Hypothalamus (tissue), 51 donors: ENCODE measurements at places on chromosomes 7 and 10.

DNA sequence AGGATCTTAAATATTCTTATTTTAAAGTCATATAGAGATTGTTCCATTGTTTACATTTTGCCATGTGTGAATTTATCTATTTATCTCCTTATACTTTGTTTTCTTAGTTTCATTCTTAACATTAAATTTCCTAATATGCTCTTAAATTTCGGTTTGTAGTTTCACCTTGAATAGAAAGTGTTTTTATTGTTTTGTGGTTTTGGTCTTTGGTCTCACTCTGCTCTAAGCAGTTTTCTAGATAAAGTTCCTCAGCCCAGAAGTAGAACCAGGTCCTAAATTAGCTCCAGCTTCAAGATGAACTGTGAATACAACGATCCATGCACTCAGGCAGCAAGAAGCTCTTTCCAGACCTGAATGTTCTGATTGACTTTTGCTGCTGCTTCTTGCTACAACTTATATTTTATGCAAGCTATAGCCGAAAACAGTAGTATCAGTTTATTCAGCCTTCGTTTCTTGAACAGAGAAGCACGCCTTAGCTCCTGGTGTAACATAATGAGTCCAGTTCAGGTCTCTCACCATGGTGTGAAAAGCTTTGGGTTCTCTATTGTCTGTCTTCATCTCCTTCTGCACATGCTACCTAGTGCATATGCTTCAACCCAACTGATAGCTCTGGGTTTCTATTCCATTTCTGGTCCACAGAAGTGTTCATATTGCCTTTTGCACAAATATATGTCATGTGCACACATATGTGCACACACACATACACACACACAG is 95.3 kb downstream of the SEM1 start:
- DNase-seq = no peak

- no peak for DNase-seq
Observed at GRCh38 chr10:3099291-3100092, 32.1 kb downstream of the PFKP start.

- no peak for DNase-seq
Observed at GRCh38 chr10:43254199-43254730, 12.6 kb downstream of the RASGEF1A start.

GRCh38 chr7:127066974-127067373 is 185.8 kb downstream of the GRM8 start:
- no peak for DNase-seq

GRCh38 chr10:67853512-67853911 is 15.5 kb upstream of the DNAJC12 start:
- no peak for DNase-seq

DNA sequence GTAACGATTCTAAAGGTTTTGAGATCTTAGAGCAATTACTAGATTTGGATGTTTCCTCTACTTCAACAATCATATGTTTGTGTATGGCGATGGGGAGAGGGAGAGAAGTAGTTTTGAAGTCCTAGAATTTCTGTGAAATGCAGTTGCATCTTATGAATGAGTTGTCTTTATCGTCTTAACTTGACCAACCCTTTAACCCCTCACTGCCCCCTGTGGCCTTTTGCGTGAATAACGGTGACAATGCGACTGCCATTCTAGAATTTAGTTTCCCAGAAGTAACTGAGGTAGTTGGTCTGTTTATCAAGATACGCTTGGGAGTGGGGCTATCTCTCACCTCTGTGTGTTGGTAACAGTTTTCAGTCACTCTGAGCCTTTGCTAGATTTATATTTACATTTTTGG is 204.6 kb downstream of the HDAC9 start:
- no peak for DNase-seq

DNA sequence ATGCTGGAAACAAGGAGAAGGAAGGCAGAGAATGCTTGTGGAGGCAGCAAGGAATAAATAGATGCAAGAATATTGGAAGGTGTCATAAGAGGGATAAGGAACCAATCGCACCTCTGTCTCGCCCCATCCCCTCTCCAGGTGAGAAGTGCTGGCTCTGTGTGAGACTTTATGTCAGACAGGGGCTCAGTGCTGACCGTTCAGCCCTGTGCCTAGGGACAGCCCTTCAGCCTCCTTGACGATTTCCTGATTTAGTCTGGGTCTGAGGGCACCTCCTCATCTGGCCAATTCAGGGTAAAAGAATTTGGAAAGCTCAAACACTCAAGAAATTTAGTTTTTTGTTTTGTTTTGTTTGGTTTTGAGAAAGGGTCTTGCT is 54.9 kb downstream of the FAM241B start:
- no peak for DNase-seq

GRCh38 chr10:100359529-100360150 is 12.6 kb downstream of the SCD start:
- DNase-seq = no peak

GRCh38 chr7:22302193-22302592 is 54.8 kb downstream of the RAPGEF5 start:
- DNase-seq = no peak

DNA sequence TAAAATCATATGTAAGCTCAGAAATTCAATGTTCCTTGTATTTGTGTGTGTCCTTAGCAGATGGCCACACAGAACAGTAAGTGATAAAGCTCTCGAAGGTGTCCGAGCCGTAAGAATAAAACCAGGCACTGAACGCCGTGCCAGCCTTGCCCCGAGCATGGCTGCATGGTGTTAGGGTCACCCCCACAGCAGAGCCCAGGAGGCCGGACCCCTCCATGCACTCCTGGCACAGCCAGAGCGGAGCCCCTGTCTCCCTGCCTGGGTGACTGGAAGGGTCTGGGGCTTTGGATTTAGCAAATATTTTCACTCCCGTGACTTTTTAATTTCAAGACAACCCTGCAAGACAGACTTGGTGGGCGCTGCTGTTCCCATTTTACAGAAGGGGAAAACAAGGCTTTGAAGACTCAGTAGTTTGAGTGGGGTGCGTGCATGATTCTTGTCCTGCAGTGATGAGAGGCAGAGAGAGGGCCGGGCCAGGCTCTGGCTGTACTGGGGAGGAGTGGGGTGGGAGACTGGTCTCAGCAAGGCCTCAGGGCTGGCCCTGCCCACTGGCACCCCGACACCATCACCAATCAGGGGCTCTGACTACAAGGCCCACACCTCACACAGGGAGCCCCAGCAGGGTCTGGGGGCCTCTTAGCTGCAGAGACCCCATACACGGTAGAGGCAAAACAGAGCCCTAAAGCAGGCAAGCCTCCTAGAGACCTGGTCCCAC is 39.4 kb downstream of the VIPR2 start:
- DNase-seq = no peak

DNA sequence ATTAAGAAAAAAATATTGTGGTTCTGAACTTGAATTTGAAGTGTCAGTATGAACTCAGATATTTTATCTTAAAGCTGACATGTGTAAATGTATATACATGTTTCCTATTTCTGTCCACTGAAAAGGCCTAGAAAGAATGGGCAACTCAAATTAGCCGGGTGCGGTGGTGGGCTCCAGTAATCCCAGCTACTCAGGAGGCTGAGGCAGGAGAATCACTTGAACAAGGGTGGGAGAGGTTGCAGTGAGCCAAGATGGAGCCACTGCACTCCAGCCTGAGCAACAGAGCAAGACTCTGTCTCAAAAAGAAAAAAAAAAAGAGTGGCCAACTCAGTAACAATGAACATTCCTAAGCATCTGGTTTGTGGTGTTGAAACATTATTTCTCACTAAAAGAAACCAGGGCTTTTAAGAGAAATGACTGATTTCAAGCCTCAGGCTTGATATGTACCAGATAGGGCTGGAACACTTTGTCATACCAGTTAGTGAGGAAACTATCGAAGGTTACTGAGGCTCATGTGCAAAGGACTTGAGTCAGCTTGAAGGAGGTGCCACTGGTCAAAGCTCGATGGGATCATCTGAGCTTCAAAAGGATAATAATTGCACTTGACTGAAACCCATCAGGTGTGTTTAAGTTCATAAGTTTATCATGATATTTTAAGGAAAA is 40.5 kb downstream of the AOAH start:
- no peak for DNase-seq

GRCh38 chr10:125722811-125723210 is 3.3 kb downstream of the EDRF1 start:
- no peak for DNase-seq

- no peak for DNase-seq
Observed at GRCh38 chr10:14173391-14173705, 157.4 kb downstream of the FRMD4A start.

DNA sequence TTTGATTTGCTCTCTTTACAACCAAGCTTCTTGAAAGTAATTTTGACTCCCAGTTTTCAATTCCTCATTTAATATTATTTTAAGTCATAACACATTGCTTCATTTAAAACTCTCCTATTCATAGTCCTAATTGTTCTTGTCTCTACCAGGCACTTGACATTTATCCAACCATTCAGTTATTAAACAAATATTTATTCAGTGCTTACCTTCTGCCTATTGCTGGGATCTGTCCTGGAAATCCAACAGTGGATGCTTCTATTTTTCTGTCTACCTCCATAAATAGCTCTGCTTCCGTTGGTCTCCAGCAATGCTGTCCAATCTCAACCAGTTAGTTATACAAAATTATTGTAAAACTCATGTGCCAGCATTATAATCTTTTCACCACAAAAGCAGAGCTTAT is 615.1 kb downstream of the ZWINT start:
- DNase-seq = no peak

GRCh38 chr7:1906087-1906830 is 236.2 kb downstream of the ELFN1 start:
- no peak for DNase-seq

DNA sequence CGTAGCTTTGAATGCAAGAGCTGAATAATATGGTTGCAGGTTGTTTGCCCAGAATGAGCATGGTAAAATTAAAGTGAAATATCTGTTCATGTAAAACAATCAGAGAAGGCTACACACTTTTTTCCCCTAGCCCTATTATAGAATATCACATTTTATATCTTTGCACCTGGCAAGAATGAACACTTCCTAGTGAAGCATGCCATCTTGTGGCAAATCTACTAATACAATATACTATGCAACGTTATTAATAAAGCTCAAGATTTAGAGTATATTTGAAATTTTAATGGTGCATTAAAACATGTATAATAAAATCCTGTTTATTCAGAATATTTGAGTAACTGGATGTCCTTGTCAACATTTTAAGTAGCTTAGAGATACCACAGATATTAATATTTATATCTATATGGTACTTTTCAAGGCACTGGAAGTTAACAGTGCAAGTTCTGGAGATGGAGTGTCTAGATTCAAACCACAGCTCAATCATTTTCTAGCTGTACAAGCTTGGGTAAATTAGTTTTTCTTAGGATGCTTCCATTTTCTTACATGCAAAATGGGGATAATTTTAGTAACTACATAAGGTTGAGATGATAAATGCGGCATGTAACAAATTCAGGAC is 643.1 kb upstream of the SEMA3D start:
- DNase-seq = no peak

DNA sequence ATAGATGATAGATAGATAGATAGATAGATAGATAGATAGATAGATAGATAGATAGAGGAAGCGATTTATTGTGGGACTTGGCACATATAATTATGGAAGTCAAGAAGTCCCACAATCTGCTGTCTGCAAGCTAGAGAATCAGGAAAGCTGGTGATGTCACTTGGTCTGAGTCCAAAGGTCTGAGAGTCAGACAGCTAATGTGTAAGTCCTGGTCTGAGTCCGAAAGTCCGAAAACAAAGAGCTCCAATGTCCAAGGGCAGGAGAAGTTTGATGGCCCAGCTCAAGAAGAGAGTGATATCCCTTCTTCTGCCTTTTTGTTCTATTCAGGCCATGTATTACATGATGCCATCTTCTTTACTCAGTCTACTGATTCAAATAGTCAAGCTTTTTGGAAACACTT is 53.8 kb upstream of the TCF7L2 start:
- no peak for DNase-seq

- no peak for DNase-seq
Observed at GRCh38 chr7:92737706-92738105, 98.7 kb downstream of the CDK6 start.

- DNase-seq = no peak
Observed at GRCh38 chr7:155455132-155455693, 2.7 kb upstream of the EN2 start.

DNA sequence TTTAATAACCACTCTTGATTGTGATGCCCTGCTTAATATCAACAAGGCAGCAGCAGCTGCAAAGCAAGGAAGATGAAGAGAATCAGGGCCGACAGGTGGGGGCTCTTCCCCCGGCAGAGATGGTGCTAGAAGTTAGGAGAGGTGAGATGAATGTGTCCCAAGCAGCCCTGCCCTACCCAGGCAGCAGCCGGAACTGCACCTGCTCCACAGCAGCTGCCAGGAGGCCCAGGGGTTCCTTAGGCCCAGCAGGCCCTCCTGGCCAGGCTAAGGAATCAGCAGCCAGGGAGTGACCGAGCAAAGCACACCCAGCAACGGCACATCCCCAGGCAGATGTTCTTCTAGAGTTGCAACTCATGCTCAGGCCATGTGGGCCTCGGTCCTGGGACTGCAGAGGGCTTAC is 17.9 kb downstream of the AFAP1L2 start:
- no peak for DNase-seq

DNA sequence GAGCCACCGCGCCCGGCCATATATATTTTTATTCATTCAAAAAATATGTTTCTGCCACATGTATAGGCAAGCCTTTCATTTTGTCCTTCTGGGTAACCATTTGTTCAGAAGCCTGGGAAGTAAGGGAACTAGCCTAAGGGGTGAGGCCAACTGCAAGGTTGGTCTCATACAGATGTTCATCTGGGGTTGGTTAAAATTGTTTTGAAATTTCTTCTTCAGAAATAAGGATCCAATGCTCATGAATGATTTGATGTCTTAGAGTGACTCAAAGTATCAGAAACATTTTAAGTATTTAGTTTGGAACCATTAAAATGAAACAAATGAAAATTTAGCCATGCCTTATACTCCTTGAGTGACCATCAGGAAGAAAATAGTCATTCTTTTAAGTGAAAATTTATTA is 397.2 kb downstream of the SUGCT start:
- DNase-seq = no peak

- DNase-seq = no peak
Observed at GRCh38 chr10:130809761-130810515, 501.6 kb downstream of the TCERG1L start.

- no peak for DNase-seq
Observed at GRCh38 chr7:106855540-106856132, 9.4 kb upstream of the PIK3CG start.

- peak; percentile 15 for DNase-seq
Observed at GRCh38 chr7:92279396-92280031, 33.7 kb downstream of the ANKIB1 start.

DNA sequence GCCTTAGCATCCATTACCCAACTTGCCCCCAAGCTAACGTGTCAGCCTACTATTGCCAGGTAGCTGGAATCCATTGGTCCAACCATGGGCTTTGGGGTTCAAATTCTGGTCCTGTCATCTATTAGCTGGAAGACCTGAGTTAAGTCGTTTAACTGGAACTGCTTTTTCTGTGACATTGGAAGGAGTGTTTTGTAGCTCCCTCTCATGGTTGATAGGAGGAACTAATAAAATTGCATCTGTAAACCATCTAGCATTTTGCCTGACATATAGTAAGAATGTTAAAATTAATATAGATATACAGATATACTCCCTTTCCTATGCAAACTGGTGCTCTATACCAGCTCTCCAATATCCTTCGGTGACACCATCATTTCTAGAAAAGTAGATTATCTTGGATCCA is 23.8 kb upstream of the SLF2 start:
- DNase-seq = no peak

- DNase-seq = no peak
Observed at GRCh38 chr10:75079436-75080083, 31.9 kb upstream of the SAMD8 start.

GRCh38 chr10:116909307-116909706 is 60.0 kb downstream of the ENO4 start:
- DNase-seq = no peak

GRCh38 chr10:78405231-78405630 is 371.6 kb downstream of the RPS24 start:
- no peak for DNase-seq
